ENCODE measurements at places on chromosomes 3 and 15.

DNA sequence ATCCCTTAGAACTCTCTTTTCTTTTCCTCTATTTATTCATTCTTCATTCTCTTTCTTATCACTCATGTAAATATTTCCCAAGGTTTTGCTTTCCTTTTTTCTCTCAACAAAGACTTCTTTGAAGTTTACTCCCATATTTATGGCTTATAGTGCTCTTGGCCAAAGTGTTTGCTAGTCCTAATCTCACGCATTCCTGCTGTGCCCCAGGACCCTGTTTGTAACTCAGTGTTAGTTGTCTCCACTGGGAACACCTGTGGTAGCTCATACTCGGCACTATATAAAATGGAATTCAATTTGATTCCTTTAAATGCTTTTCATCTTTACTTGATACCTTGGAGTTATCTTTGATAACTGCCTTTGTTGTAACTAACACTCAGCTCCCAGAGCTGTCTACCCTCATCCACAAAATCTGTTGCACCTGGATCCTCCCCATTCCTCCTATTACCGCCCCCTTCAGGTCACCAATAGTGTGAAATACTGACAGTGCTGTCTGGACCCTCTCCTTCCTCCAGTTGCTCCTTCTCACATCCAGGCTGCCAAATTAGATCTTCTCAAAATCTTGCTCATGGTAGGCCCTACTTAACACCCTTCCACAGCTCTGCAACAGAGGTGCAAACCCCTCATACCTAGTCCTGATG lies 76.8 kb downstream of the TIGIT start:
- no peak for DNase-seq

- DNase-seq: no peak
Observed at GRCh38 chr3:194243172-194243837, 107.4 kb downstream of the HES1 start.

GRCh38 chr3:197593046-197593380 lies 37.2 kb upstream of the BDH1 start:
- DNase-seq: no peak

- DNase-seq: no peak
Observed at GRCh38 chr15:36701336-36701735, 121.9 kb downstream of the CDIN1 start.

DNA sequence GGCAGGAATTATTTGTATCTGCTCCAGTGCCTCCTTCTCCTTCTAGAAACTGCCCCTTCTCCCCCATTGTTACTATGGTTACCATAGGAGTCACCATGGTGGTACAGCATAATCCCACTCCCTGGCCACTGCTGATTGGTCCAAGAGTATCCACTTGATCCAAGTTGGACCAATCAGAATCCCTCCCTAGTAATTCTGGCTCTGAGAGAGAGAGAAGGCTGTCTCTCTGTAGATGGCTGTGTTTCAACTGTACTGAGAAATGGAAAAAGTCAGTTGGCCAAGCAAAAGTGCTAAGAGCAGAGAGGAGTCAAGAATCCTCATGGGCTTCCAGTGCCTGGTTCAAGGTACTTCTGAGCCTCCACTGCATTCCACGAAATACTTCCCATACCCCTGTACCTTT lies 120.6 kb upstream of the SPATA12 start:
- no peak for DNase-seq

DNA sequence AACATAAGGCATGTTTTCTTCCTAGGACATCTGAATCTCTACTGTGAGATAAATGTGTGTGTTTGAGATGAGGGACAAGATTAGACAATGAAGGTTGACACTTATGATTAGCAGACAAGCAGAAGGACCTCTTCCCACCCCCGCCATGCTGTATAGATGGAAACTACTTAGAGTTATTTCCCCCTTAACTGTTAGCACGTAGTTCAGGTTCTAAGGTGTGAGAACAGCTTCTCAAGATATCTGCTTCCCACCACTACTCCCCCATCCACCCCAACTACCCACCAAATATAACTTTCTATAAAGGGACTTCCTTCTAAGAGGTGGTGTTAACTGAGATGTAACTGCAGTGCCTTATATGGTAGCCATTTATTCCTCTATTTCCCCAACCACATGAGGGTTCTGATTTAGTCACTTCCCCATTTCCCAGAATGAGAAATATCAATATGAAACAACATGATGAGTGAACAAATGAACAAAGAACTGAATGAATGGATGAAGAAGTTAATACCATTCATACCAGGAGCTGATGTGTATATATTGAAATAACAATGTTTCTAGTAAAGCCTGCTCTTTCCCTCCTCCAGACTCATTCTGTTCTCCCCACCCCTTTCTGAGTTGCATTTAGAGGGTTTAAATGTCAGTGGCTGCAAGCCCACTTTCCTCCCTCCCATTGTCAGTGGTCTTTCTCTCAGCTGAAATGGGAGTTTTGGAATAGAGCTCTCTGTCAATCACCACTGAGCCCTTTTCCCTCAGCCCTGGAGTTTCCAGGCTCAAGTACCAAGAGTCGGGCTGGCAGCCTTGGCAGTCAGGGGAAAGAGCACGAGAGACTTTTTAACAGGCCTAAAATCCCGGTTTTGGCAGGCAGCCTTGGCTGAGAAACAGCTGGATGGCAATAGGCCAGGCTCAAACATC lies 7.7 kb upstream of the RFTN1 start:
- DNase-seq: no peak

GRCh38 chr3:57009367-57009766 lies 51.1 kb upstream of the SPATA12 start:
- DNase-seq: no peak

DNA sequence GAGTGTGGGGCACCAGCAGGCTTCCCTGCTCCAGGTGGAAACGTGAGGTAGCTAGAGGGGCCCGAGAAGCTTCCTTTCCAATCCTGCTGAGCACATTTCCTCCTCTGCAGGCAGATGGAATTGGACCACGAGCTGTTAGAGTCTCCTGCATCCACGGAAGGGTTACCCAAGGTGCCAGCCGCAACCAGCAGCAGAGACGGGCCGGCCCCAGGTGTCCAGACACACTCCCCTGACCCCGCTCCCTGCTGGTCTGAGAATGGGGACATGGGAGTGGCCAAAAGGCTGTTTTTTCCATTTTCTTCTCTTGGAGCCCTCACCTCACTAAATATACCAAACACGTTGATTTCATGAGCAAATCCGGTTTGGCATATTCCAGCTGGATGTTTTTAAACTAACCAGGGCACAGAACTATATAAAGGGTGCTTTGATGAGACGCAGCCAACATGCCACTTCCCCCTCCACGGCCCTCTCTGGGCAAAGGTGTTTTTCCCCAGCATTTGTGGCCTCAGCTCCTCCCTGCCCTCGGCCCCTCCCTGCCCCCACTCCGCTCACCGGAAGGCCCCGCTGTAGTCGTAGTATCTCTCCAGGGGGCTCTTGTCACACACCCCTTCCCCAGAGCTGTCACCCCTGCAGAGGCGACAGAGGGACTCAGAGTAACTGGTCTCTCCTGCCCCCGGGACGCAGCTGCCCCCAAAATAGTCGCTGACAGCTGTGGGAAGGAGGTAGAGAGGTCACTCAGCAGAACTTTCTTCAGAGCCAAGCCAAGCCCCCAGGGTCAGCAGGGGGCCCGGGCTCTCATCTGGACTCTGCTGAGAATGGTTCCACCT lies 7.0 kb downstream of the MELTF start:
- DNase-seq: no peak

DNA sequence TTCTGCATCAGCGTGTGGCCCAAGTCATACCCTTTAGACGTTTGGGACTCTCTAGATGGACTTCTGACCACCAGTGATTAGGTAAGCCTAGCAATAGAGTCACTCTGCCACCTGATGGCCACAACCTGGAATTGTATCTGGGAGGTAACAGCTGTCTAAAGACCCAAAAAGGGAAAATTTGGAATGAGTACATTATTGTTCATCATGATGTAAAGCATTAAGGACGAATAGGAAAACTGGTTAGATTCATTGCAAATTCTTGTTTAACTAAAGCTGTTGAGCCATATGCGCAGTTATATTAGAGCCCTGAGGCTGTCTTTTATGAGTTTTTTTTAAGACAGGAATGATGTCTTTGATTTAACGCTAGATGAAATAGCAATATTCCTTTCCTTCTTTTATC lies 63.6 kb downstream of the FAM81A start:
- no peak for DNase-seq

DNA sequence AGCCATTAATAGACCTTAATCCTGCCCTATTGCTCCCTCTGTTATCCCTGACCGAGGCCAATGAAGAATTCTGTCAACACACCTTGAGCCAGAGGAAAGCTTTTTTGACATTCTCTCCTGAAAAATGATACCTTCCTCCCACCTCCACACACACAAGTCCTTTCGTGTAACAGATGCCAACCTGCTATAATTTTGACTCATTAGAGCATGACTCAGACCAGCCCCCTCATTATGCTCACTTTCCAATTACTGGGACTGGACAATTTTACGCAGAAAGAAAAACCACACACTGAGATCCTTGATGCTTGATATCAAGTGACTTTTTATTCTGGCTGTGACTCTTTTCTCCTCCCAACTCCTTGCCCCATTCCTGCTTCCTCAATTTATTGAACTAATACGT lies 50.9 kb downstream of the LSAMP start:
- DNase-seq: no peak

- no peak for DNase-seq
Observed at GRCh38 chr3:32454111-32454510, 48.5 kb downstream of the CMTM6 start.

DNA sequence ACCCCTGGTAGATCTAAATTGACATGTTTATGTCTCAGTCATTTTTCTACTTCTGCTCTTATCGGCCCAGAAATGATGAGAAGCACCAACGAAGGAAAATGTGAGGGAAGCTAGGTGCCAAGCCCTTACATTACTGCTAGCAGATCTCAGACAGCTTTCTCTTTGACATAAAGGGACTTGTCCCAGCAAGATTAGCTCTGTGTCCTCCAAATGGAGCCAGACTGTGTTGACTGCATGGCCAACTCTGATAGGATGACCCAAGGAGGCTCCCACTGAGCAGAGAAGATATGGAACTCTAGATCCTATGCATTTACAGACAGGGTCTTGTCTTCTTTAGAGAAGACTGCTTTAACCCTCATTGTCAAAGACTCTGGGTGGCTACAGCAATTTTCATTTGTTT lies 2.8 kb upstream of the MCTP2 start:
- DNase-seq: no peak

DNA sequence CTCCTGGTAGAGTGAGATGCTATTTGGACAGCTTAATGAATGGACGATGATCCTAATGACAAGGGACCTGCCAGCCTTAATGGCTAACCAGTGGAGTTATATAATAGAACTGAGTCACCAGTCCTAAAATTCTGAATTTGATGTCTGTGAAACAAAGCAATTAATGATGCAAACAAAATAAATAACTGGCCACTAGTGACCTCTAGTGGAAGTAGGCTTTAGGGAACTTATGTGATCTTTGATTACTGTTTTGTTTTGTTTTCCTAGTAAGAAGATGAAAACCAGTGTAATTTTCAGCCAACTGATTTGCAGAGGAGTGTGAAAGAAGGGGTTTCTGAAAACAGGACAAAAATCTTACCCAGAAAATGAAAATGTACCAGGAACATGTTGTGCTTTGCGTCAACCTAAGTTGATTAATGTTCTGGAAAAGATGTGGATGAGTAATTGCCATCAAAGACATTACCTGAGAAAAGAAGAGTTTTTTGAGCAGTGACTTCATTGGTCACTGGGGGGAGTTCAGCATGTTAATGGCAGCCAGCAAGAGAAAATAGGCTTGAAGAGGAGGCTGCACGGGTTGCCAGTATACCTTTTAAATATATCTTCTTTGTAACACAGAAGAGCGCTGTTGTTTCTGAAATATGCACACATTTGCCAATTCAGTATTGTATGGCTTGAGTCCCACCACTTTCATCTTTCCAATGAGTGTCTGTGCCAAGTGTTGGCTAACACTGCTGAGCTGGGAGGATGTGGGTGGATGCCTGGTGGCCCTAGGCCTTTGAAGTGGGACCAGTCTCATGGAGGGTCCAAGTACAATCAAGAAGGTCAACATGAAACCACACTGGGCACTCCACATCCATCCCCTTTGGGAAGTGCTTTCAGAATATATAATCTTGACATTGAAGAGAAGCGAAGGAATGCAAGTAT lies 9.3 kb downstream of the VEPH1 start:
- DNase-seq: no peak

- DNase-seq: no peak
Observed at GRCh38 chr3:139286241-139286640, 57.6 kb upstream of the MRPS22 start.

GRCh38 chr15:38271144-38271543 lies 18.5 kb downstream of the SPRED1 start:
- DNase-seq: no peak

- DNase-seq: no peak
Observed at GRCh38 chr15:38059665-38060064, 125.2 kb downstream of the TMCO5A start.

- no peak for DNase-seq
Observed at GRCh38 chr3:173702561-173702960, 305.0 kb downstream of the NLGN1 start.

GRCh38 chr15:35043373-35044095 lies 41.6 kb downstream of the NANOGP8 start:
- DNase-seq: no peak

GRCh38 chr3:127224118-127224517 lies 31.2 kb downstream of the PRR23E start:
- no peak for DNase-seq

GRCh38 chr15:61037031-61037430 lies 192.1 kb downstream of the RORA start:
- no peak for DNase-seq

DNA sequence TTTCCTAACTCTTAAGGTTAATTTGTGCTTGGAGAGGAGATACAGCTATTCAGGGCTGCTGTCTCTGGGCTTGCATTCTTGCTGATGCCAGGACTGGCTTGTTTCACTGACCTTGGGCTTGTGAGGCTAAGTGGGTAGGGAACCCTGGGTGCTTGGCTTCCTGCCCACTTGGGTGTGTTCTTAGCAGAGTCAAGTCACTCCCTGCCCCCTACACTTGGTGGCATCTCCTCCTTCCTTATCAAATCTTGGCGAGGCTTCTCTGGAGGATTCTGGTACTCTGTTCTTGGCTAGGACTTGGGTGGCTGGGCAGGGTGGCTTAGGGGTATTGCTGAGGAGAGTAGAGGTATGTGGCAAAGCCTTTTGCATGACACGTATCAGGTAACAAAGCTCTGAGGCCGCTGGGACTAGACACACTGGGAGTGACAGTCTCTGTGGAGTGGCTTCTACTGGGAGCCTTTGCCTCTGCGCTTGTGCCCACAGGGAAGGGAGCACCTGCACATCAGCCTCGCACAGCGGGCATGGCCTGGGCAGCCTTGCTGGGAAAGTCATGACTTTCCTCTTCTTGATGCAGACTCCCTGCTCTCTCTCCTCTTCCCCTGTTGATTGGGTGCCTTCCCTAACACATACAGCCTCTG lies 41.8 kb downstream of the CHCHD6 start:
- DNase-seq: no peak

- DNase-seq: no peak
Observed at GRCh38 chr3:14286887-14287500, 108.4 kb downstream of the LSM3 start.
